ENCODE measurements at places on chromosomes 4 and X.

- no peak for DNase-seq
Observed at GRCh38 chr4:41202356-41202755, 12.0 kb downstream of the APBB2 start.

DNA sequence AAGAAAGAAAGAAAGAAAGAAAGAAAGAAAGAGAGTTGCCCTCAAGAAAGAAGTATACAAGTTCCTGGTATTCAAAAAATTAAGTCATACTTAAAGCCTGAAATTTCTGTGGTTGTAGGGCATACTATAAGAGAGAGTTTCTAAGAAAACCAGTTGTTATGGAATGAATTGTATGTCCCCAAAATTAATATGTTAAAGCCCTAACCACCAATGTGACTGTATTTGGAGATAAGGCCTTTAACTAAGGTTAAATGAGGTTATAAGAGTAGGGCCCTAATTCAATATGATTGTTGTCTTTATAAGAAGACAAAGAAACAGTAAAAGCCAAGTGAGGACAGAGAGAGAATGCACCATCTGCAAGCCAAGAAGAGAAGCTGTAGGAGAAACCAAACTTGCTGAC, 521.1 kb downstream of the CCSER1 start:
- no peak for DNase-seq

DNA sequence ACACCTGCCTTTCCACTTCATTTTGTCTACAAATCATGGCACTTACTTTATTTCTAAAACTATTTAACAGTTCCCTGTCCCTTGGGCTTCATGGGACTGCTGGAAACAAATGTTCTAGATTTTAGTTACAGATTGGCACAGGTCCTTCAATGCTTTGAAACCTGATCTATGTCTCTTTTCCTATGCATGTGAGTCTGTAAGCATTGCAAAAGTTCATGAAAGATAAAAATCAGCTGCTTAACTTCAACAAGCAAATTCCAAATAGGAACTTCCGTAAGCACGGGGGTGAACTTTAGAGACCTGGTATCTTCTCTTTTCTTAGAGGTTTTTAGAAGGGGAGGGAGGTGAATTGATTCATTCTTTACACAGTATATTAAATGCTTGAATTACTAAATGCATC, 9.5 kb downstream of the LGI2 start:
- DNase-seq, result no peak

- DNase-seq, result peak; percentile 38
Observed at GRCh38 chrX:41276661-41277506, 57.1 kb upstream of the DDX3X start.

DNA sequence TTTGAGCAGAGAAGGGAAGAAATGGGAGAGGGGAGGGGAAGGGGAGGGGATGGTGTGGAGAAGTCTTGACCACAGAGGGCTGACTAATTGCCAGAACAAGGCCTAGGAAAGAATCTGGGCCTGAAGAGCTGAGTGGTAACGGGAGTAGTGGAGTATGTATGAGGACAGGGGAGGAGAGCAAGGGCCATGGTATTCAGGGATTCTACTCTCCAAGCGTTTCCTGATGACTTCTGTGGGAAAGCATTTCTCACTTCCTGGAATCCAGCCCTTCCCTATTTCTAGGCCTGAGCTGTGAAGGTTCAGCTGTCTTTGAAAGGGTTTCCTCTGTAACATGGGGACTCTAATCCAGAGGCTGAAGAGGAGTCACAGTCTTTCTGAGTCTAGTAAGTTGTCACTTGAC, 19.7 kb upstream of the SOX3 start:
- DNase-seq, result no peak

DNA sequence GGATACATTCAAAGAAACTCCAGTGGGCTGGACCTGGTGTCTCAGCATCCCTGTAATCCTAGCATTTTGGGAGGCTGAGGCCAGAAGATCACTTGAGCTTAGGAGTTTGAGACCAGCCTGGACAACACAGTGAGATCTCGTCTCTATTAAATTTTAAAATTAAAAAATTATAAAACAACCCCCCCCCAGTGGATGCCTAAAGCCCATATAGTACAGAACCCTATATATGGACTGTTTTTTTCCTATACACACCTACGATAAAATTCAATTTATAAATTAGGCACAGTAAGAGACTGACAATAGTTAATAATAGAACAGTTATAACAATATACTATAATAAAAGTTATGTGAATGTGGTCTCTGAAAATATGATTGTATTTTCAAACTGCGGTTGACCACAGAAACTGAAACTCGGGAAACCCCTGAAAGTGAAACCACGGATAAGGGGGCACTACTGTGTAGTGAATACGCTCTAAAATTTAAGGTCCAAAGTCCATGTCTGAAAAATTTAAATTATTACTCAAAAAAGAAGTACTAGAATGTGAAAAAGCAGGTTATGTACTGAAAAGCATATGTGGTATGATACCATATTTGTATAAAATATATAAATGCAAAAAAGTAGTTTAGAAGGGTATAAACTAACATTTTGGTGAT, 2.0 kb downstream of the SMIM14 start:
- DNase-seq, result no peak

DNA sequence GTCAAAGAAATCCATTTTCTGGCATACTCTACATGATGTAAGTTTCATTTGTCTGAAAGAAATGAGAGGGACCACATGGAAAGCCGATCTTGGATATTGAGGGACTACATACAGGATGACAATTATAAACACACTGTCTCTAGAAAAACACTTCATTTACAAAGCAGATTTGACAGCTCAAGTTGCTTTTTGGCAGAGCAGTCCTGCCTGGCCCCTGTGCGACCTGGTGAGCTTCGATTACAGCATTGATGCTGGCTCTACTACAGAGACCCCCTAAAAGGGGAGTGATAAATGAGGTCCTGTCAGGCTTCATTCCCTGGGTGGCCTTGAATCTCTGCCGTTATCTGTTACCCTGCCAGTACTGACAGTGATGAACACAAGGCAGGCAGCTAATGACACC, 215.2 kb upstream of the NOCT start:
- no peak for DNase-seq
